ENCODE measurements at places on chromosomes 3 and 15.

- no peak for DNase-seq
Observed at GRCh38 chr3:132623646-132624045, 26.6 kb downstream of the ACKR4 start.

DNA sequence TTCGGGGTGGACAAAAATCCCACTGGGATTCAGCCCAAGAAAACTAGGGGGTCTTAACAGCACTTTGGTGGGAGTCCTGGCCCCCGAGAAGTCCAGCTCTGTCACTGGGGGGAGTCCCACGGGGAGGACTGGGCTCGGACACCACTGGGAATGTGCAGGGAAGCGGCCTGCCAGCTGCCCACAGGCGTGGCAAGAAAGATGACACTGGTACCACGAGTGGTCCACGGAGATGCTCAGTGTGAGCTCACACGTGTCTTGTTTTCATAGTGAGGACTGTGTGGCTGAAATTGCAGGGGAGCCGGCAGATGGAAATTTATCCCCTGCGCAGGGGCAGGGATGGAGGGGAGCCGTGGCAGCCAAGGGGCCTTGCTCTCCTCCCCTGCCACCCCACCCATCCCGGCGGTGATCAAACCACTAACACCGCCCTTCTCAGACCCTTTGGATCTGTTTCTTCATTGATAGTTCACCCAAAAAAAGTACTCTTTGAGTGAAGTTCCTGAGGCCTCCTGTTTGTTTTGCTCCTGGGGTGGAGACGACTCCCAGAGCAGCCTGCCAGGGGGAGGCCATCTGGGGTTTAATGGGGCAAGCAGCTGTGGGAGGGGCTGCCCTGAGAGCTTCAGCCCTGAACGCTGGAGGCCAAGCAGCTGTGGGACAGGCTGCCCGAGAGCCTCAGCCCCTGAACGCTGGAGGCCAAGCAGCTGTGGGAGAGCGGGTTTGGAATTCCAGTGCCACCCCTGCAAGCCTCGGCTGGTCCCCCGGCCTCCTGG is 130.9 kb downstream of the LRRK1 start:
- no peak for DNase-seq

- no peak for DNase-seq
Observed at GRCh38 chr15:100680726-100681125, 78.3 kb downstream of the ASB7 start.

DNA sequence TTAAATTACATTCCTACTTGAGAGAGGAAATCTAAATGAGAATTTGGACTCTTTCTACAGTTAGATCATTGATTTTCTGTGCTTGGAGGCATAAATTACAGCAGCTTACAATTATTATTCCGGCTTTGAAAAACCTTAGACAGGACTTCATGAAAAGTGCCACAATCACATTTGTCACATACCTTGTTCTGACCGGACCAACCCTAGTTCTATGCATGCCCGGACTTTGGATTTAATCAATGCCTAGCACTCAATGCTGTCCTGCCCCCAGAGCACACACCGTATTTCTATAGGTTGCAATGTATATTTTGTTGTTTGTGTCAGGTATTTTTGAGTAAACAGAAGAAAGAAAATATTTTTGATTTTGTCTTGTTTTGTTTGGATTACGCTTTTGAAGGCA is 424.7 kb upstream of the PDZRN3 start:
- no peak for DNase-seq

DNA sequence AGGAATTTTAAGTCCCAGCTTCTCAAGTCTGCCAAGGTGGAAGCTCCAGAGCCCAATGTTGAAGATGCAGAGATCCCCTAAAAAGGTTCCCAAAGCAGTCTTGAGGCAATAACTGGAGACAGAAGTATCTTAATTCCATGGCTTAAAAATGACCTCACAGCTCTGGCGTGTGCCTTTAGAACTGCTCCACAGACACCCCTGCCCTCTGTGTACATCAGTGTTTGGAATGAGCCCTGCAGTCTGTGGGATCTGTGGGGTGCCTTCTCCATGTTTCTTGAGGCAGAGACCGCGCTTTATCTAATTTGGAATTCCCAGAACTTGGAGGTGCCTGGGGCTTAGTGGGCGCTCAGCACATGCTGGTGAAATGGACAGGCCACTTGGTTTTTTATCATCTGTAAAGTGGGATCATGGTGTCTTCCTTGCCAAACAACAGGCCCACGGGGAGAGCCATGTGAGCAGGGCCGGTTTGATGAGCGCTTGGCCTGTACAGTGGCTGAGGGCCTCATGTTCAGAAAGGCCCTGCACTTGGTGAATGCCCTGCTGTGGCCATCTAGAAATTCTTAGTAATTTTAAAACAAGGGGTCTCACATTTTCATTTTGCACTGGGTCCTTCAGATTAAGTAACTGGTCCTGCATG is 7.1 kb downstream of the ITGA11 start:
- no peak for DNase-seq

DNA sequence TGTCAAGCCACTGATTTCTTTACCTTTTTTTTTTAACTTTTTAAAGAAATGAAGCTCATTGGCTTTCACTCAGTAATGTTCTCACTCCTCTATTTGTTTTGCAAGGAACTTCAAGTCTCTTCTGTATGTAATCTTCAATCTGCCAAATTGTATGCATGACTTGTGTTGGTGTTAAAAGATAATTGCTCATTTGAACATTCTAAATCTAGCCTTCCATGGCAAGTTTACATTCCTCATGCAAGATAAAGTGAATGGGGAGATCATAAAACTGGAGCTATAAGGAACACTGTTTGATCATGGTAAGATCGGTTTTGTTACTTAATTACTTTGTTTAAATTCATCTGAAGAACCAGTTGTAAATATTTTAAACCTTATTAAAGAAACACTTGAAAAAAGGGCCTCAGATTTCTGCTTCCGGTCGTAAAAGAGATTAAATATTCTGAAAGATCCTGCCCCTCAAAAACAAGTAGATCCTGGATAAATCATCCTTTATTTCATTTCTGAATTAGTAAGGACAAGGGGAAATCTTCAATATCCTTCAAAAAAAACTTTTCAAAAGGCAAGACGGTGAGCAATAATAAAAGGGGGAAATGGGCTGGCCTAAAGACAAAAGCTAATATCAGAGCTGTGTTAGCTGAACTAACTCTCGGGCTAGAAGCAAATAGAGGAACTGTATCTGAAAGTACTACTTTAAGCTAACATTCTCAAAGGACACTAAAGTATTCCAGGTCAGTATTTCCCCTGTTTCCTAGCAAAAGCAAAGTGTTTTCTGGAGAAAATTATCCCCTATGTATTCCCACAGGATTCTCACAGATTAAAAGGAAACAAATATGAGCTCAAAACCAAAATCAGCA is 107.0 kb upstream of the ATP11B start:
- no peak for DNase-seq

GRCh38 chr3:128413003-128413370 is 53.7 kb downstream of the DNAJB8 start:
- DNase-seq, result no peak

DNA sequence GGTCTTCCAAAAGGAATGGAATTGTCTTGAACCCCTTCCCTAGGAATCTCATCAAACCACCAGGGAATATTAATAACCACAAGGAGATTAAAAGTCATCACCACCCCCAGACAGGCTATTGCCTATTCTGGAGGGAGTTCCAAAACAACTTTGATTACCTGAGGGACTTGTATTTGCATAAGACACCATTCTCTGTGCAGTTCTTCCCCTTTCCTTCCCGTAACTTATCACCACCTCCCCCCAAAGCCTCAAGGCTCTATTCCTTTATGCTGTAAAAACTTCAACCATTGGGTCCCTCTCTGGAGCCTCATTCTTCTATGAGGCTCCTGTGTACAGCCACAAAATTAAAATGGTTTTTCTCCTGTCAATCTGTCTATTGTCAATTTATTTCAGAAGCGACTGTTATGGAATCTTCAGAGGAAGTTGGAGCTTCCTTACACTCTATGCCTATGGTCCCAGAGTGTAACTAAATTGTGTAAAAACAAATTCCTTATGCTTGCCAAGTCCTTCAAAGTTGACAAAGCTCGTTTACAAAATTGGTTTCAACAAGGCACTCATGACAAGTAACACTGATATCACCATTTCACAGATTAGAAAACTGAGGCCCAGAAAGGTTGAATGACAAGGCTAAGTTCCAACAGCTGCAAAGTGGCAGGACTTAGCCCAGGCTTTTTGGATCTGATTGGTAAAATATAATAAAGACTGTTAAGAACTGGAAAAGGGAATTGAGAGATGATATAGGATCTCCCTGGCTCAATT is 68.3 kb upstream of the HERC1 start:
- no peak for DNase-seq

GRCh38 chr3:48708481-48708889 is 8.5 kb downstream of the IP6K2 start:
- DNase-seq, result no peak

GRCh38 chr3:24628523-24629258 is 134.0 kb upstream of the THRB start:
- DNase-seq, result no peak

- DNase-seq, result peak; percentile 77
Observed at GRCh38 chr15:56040081-56041035, 46.9 kb upstream of the NEDD4 start.

GRCh38 chr3:195918176-195918575 is 9.8 kb upstream of the TNK2 start:
- no peak for DNase-seq

DNA sequence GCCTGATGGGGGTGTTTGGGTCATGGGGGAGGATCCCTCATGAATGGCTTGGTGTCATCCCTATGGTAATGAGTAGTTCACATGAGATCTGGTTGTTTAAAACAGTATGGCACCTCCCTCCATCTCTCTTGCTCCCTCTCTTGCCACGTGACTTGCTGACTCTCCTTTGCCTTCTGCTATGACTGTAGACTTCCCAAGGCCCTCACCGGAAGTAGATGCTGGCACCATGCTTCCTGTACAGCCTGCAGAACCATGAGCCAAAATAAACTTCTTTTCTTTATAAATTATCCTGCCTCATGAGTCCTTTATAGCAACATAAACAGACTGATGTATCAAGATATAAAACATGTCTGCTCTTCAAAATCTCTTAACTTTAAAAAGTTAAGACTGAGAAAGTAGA is 96.1 kb downstream of the TFDP2 start:
- DNase-seq, result no peak

DNA sequence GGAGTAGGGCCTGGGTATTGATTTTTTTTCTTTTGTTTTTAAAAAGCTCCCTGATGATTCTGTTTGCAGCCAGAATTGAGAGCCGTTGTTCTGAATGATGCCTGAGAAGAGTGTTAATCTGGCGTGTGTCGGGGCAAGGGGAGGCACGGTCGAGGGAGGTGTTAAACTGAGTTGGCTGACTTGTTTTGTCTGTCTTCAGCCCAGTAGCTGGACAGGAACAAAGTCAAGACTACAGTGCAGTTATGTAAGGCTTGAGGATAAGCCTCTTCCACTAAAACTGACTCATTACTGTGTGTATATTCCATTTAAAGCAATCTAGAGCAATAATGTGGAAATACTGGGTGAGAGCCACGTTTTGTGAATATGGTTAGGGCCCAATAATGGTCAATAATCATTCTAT is 119.0 kb upstream of the DLG1 start:
- no peak for DNase-seq

- no peak for DNase-seq
Observed at GRCh38 chr3:69008980-69009379, 4.5 kb downstream of the EOGT start.
